ENCODE measurements at places on chromosomes 11 and 22.
A peak's percentile ranks its signal among the peaks of the same experiment; 100 is the strongest.

- peak; percentile 47 for DNase-seq
Measured at GRCh38 chr22:24400726-24401596, 26.4 kb upstream of the ADORA2A start.

DNA sequence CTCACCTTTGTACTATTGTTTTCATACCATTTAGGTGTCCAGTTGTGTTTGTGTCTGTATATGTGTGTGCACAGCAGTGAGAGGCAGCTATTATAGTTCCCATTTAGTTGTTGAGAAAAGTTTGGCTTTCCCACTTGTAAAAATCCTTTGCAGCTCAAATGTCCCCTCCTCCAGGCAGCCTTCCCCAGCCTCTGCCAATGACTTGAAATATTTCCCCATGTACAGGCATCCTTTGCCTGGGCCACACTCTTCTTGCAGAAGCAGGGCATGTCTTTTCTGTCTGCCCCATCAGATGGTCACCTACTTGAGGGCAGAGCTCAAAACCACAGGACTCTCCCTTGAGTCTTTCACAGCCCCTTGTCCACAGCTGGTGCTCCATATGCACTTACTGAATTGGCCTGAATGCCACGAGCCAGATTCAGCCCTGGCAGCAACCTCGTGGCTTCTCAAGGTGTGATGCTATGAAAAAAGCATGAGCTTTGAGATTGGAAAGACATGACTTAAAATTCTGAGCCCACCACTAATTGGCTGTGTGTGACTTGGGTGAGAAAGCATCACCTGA is 39.3 kb downstream of the MYEOV start:
- DNase-seq = no peak

DNA sequence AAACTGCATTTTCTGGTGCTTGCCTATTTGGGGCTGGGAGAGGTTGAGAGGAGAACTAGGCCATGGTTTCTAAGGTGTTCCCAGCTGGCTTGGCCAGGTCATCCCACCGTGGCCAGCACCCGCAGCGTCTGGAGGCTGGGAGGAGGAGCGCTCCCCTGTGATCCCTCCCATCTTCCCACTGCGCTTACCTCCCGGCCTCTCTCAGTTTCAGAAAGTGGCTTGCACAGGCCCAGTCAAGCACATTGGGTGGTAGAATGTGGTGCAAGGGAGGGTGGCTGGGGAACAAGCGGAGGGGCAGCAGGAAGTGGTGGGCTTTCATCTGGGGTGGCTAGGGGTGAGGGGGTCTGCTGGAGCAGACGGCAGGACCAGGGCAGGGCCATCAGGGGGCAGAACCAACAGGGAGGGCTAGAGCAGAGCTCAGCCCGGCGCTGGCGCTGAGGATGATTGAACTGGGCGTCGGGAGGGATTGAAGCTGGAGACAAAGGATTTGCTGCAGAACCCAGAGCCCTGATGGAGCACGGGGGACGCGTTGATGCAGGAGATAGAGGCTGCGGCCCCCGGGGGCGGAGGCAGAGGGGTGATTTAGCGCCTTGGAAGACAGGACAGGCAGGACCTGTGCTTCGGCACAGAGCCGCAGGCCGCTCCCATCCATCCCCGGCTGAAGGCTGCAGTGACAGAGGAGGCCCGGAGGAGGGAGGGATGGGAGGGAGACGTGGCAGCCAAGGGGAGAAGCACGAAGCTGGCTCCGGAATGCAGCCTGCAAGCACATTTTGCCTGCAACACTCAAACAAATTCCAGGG is 76.0 kb downstream of the TRIM29 start:
- peak; percentile 27 for DNase-seq

- DNase-seq = no peak
Measured at GRCh38 chr11:92443199-92443598, 218.6 kb downstream of the FAT3 start.

- no peak for DNase-seq
Measured at GRCh38 chr22:29105468-29105867, 32.6 kb downstream of the KREMEN1 start.

DNA sequence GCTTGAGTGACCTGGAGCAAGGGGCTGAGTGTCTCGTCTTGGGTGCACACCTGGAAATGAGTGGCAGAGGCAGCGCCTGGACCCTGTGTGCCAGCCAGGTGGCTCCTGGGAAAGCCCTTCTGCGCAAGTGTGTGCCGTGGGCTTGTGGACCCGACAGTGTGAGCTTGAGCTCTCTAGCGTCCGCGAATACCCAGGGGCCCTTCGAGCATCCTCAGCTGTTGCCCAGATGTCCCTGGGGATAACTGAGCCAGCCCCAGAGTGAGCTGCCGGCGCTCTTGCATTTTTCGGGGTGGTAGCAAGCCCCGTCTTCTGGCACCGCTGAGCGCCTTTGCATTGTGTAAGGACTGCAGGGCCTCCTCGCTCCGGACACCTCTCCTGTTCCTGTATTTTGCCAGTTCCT is 399.2 kb downstream of the TBC1D22A start:
- peak; percentile 43 for DNase-seq

DNA sequence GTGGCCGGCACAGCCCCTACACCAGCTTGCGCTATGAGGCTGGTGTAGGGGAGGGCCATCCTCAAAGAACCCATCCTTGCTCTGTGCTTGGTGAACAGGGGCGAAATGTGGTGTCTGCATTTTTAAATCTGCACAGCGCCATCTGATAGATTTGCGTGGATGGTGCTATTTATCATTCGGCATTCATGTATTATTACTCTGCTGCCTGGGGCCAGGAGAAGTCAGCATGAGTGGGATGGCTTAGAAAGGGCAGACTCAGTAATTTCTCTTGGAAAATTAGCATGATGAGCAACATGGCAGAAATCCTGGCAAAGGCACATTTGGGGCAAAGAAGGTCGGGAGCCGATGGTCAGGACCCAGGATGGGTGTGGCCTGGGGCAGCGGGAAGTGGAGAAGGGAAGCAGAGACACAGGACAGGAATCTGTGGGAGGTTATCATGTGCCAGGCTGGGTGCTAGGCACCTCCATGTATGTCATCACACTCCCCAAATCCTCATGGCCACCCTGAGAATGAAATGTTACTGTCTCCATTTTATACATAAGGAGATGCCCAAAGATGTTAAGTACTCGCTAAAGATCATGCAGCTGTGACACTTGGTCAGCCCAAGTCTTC is 149.0 kb downstream of the CEP164 start:
- no peak for DNase-seq

- DNase-seq = no peak
Measured at GRCh38 chr22:45756558-45756957, 84.9 kb downstream of the ATXN10 start.

DNA sequence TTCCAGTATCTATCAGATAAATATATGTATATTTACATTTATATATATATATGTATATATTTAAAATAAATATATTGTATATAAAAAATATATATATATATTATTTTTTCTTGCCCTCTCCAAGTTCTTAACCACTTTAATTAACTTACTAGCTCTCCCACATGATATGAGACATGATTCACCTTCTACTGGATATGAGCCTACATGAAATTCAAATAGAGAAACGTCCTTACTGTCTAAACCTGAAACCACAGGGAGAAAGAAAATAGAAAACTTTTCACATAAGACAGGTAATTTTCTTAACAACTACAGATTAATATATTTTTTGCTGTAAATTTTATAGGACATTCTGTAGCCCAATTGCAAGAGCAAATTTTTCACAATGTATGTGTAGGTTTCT is 391.6 kb downstream of the ETS1 start:
- no peak for DNase-seq

DNA sequence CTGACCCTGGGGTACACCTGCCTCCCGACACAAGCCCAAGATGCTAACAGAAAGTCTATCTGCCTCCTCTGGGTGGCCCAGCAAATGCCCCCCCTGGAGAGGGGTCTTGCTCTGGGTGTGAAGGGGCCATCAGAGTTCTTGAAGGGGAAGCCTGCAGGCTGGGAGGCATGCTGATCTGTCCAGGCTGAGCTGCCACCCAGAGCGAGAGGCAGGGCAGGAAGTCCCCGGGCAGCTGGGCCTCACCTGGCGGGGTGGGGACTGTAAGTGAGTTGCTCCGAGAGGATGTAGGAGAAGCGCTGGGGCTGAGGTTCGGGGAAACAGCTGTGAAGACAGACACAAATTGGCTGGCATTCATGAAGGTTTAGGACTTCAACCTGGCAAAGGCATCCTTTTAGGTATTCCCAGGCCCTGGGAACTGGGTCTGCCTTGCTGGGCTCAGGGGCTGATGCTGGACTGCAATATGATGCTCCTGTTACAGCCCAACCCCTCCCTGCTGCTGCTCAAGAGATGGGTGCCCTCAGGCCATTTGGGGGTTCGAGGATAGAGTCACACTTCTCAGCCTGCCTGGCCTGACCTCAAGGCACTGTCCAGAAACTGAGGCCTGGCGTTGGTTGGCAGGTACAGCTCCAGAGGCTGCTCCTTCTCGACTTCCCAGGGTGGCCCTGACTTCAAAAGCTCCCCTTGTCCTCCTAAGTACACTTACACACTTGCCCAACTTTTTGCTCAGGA is 60.2 kb upstream of the LYVE1 start:
- DNase-seq = peak; percentile 76

DNA sequence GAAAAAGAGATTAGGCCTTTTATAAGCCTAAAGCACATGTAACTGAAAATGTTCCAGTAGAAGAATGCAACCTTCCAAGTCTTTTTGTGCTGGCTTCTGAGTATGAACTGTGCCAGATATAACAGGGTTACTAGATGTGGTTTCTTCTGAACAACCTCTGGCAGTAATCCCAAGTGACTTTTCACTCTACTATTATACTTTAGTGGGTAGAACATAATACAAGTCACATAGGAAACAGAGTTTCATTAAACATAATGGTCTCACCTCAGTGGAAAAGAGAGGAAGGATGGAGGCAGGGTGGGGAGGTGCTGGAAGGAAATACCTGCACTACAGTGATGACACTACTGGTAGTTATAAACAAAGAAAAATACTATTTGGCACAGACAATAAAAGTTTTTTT is 81.3 kb downstream of the PHF21A start:
- no peak for DNase-seq

GRCh38 chr11:112889446-112889845 is 71.8 kb upstream of the NCAM1 start:
- DNase-seq = no peak

GRCh38 chr11:134701564-134702165 is 289.6 kb upstream of the B3GAT1 start:
- no peak for DNase-seq

DNA sequence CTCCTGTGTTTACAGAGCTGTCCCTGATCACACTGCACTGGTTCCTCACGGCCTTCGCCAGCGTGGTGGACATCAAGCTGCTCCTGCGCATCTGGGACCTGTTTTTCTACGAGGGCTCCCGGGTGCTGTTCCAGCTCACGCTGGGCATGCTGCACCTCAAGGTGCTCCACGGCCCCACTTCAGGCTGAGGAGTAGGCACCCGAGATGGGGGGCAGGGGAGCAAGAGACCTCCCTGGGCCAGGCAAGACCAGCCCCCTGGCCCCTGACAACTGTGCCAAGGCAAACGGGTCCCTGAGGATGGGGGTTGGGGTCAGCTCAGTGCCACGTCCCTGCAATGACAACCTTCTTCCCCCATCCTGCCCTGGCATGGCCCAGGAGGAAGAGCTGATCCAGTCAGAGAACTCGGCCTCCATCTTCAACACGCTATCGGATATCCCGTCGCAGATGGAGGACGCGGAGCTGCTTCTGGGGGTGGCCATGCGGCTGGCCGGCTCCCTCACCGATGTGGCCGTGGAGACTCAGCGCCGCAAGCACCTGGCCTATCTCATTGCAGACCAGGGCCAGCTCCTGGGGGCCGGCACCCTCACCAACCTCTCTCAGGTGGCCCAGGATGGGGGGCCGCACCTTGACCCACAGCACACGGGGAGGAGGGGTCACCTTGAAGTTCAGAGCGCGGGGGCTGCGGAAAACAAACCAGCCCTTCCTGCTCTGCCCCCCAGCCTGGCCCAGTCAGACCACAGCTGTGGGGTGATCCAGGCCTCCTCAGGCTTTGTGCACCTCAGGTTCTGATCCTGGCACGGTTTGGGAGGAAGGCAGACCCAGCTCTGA is 35.9 kb downstream of the SGSM3 start:
- no peak for DNase-seq

- DNase-seq = no peak
Measured at GRCh38 chr11:77397631-77398030, 76.3 kb downstream of the PAK1 start.

DNA sequence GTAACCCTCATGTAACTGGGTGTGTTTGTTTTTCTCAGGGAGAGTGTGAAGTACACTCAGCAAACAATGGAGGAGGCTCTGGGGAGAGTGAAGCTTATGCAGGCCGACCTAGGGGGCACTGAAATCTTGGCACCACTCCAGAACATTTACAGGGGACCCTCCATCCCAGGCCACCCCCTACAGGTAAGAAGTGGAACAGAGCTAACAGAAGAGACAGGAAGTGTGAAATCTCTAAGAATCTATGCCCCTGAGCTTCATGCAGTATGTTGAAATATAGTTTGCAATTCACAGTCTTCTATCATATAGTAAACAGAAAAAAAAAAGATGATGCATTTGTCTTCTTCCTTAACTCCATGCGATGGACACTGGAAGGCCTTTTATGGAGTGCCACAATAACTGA is 8.4 kb downstream of the VWA5A start:
- DNase-seq = no peak

DNA sequence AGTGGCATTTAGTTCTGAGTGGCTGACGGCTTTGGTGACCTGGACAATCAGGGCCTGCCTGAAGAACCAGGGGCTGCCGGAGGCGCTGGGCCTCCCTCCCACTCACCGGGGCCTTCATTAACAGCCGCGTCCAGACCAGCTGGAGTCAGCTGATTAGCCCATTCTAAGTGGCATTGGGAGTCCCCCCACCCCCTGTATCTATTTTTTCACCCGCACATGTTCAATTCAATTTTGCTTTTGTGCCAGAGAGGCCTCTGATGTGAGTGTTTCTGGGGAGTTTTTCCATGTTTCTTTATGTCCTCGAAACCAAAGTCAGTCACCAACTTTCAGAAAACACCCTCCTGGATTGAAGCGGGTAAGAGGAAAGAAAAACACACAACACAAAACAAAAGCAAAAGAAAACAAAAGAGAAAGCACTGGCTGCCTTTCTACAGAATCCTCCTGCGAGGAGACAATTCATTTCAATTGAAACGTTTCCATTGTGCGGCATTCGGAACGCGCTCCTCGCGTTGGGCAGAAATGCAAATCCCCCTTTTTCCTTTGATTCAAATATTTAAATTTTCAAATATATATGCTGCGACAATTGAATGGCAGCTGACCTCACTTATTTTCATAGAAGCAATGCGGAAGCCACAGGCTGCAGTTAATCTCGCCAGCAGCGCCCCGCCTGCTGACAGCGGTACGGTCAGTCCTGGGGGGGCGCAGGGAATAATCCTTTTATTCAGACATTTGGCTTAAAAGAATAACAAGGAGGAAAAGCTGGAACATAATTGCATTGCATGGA is 17.7 kb downstream of the CDKN1C start:
- no peak for DNase-seq

Data from Peyer's patch (tissue), 4 donors.